WERI-Rb-1 (cell line): ENCODE measurements at places on chromosomes 6 and 20.
A peak's percentile ranks its signal among the peaks of the same experiment; 100 is the strongest.

DNA sequence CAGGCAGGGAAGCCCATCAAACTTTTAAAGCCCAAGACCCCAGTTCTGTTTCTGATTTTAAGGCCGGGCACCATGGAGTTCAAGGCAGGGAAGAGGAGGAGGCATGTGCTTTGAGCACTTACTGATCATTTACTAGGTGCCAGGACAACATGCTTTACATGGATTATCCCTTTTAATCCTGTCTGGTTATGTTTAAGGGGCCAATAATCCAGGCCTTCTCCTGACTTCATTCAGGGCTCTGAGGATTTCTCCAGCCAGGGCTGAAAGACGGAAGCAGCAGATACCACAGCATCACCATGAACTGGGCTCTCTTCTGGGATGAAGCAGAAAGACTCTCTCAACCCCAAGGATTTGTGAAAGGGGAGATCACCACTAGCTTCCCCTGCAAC is 4.1 kb downstream of the CCND3 start:
- DNase-seq: peak; percentile 78

- DNase-seq: no peak
Measured at GRCh38 chr20:46930640-46931339, 36.1 kb downstream of the EYA2 start.

DNA sequence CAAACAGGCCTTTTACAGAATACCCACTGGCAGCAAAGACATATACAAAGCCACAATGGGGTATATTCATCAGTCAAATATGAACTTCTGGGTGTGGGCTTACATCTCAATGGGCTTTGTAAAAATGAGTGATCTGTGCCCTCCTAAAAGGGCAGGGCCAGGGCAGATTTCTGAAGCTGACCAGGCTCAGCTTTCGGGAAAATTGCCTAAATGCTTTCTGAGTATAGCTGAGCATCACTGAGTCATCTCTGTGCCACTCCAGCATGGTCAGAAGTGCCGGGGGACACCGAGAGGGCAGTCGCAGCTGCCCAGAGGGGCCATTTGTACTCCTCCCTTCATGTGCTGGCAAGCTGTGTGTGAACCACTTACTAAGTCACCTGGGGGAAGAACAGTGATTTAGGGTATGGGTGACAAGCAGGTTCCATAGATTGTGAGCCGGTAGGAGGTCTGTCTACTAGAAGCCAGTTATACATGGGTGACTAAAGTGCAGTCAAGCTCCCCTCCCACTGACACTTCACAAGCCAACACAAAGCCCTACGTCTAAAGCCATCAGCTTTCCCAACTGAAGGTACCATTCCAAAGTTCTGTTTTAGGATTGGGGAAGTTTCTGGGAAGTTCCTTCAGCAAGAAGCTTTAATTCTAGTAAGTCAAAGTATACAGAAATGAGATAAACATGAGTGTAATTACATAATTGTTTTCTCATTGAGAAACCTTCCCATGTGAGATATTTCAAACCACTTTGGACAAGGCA is 147.6 kb upstream of the TAB2 start:
- DNase-seq: no peak

DNA sequence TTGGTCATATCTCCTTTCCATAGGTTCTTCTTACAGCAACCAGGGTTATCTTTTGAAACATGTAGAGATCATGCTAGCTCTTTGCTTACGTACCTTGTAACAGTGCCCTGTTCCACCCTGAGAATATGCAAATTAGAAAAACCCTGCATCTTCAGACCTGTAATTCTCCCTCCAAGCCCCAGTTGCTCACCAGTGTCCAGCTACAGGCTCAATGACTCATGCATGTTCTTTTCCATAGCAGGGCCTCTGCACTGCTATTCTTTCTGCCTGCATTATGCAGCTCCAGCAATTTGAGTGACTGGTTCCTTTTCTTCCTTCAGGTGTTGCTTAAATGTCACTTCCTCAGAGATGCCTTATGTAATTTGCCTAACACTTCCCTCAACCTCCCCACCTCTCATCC is 636.2 kb downstream of the KHDRBS2 start:
- no peak for DNase-seq

DNA sequence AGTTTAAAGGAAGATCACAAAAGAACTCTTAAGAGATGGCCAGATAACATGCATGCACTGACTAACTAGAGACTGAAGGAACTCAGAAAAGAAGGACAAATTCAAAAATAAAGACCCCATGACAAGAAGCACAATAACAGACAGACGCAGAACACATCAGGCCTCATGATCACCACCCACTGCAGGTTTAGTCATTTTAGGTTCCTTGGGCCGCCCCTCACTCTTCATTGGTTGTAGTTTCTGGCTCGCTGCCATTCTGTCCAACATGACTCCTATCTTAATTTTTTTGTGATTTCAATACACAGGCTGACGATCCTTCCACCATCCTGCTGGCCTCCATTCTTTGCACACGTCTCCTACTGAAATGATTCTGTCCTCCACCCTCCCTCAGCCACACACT is 21.6 kb downstream of the STX7 start:
- DNase-seq: no peak

- DNase-seq: no peak
Measured at GRCh38 chr20:60371384-60371783, 413.2 kb downstream of the CDH26 start.

GRCh38 chr20:56245761-56246160 is 2.8 kb upstream of the MC3R start:
- DNase-seq: no peak

- no peak for DNase-seq
Measured at GRCh38 chr20:60570481-60571277, 612.5 kb downstream of the CDH26 start.

DNA sequence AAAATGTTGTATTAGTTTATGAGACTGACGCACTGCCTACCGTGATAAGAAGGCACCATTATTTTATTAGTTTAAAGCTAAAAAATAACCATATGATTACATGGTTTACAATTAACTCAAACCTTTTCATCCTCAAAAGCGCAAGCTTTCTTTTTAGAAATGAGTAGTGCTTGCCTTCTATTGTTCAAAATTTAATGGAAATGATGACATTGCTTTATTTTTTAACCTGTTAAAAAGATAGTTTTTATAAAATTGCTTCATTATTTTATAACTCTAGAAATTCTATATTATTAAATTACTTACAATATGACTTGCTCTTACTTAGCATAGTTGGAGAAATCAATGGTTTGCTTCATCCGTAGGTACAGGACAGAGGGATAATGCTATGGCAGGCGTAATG is 78.7 kb upstream of the HDDC2 start:
- no peak for DNase-seq

GRCh38 chr6:107292715-107293271 is 166.6 kb downstream of the PDSS2 start:
- DNase-seq: no peak

GRCh38 chr6:136795386-136795785 is 3.1 kb upstream of the MAP3K5 start:
- no peak for DNase-seq

DNA sequence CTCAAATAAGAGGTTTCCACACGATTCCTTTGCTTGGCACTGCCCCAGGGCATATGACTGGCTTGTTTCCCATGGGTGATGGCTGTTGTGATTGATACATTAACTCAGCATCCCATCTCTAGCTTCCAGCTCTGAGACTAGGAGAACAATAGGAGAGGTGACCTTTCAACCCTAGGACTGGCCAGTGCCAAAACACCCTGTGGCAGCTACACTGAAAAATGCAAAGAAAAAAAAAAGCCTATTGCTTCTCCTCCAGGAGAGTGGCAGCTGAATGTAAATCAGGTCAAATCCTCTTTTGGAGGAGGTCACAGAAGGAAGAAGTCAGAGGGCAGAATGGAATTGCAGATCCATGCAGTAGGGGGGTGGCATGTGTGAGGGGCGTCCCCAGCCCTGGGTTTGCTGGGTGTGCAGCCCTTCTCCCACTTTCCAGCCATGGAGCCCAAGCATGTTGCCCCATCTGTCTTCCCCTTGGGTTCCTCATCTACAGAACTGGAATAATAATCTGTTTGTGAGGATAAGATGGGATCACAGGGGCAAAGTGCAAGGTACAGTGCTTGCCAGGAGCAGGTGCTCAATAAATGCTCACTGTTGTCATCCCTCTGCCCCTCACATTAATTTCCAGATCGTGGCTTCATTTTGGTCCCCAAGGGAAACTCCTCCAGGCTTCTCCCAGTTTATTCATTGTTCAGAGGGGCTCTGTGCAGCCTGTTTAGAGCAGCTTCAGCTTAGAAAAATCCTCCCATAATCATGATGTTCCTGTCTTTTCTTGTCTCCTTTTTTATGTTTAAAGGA is 245.0 kb upstream of the RIN2 start:
- DNase-seq: no peak

GRCh38 chr6:146351018-146351417 is 192.6 kb upstream of the RAB32 start:
- no peak for DNase-seq

GRCh38 chr20:62408055-62408454 is 970 bp upstream of the CABLES2 start:
- DNase-seq: no peak

DNA sequence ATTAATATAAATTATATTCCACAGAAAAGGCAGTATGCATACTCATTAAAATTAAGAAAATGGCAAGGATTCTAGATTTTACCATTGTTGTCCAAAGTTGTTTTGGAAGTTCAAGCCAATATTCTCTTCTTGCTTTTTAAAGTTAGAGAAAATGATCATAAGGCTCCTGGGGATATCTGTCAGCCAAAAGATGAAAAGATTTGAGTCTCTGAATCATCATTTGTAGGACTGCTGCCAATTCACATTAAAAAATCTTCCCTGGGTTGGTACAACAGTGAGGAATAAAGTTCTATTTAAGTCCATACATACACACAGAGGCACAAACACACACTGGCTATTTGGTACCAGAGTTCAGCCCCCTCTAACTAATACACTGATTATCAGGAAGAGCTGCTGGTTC is 620.1 kb downstream of the COL12A1 start:
- no peak for DNase-seq

DNA sequence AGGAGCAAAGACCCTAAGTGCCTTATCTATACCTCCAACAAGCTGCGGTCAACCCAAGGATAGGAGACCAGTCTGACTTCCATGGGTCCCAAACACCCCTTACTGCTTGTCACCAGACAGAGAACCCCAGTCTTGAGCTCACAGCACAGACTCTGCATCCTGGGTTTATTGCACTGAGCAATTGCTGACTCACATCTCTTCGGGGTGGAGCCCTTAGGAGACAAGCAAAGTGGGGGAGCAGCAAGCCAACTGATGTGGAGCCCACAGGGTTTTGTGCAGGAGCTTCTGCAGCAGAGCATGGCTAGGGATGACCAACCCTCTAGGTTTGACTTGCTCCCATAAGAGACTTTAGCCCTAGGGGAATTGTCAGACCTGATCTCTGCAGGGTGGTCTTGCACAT is 38.6 kb upstream of the EYS start:
- no peak for DNase-seq

DNA sequence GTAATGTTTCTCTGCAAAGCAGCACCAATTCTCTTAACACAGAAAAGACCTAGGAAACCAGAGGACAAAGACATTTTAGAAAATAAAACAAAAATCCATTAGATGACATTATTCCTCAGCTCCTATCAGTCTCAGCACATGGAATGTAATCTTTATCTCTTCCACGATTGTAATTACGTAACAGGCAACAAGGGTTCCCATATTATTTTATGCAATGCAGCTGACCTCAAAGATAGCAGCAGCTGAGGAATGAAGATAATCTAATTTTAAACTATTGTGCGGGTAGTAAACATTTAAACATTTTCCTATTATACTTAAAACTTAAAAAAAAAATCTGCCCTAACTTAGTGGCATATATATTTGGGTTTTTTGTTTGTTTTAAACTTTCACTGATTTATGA is 33.0 kb upstream of the PTCHD4 start:
- no peak for DNase-seq

DNA sequence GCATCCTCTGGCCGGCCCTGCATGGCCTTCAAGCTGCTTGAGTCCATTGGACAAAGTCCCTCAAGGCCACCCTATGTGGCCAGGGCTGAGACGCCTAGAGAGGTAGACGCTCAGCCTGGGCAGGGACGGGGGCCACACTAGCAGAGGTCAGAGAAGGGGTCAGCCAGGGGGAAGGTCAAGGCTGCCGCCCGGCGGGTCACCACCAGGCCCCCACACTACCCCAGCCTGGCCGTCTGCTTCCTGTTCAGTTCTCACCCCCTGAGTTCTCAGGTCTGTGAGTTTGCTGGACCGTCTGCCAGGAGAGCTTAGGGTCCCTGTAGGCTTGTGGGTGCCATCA is 37.3 kb downstream of the NTSR1 start:
- no peak for DNase-seq

- no peak for DNase-seq
Measured at GRCh38 chr6:8536122-8536521, 100.8 kb upstream of the SLC35B3 start.

GRCh38 chr20:22241609-22242008 is 342.8 kb downstream of the FOXA2 start:
- DNase-seq: no peak

DNA sequence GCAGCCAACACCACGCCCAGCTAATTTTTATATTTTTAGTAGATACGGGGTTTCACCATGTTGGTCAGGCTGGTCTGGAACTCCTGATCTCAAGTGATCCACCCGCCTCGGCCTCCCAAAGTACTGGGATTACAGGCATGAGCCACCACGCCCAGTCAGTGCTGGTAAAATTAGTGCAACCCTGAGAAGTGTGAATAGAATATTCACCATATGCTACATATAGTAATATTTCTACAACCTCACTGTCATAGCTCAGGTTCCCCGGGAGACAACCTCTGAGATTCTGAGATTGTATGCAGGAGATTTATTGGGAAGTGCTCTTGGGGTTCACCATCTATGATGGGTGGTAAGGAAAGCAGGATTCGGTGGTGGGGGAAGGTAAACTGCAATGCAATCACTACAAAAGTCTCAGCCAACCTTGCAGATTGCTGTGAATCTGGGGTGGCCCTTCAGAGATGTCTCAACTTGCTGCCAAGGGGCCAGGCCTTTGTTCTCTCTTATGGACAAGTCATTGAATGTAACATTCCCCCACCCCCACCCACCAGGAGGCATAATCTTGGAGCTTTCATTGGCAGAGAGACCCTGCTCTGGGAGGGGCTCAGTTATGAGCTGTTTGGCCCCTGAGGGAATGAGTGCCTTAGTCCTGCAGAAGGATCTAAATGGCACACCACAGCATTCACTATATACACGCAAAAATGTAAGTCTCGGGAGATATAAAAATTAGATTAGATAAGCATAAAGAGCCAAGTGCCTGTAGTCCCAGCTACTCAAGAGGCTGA is 34.0 kb upstream of the SEC63 start:
- DNase-seq: no peak

DNA sequence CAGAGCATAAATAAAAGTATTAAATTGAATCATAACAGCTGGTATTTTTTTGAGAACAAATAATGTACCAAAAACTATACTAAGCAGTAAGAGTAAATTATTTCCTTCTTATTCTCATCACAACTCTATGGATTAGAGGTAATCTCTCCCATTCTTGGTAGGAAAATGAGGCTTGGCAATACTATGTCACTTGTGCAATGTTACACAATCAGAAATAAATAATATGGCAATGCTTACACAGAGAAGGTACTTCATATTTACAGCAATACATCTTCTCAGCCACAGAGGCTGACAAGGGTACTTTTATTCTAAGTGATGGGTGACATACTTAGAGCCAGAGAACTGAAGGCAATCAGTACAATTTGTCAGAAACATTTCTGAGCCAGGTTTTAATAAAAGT is 3.9 kb downstream of the DST start:
- no peak for DNase-seq
